Stimulated activated naive B cell treated with anti-CD40 and anti-IgM and Interleukin-4, amounts not matched to agents 10 μg/mL and 1 μg/mL and 100 μg/mL, for 72 hours (primary cell): ENCODE measurements at places on chromosomes 7 and 10.

GRCh38 chr7:105790996-105791395 is 85.4 kb downstream of the ATXN7L1 start:
- no peak for DNase-seq
- H3K27ac ChIP-seq: no peak overlapping the region
- H3K4me3 ChIP-seq: no peak overlapping the region
- peaks cover 5% of the 10 kb centered on the region for H3K27me3 ChIP-seq
- peaks cover 8% of the 10 kb centered on the region for H3K4me1 ChIP-seq

- peaks cover 15% of the 10 kb centered on the region for H3K4me1 ChIP-seq
- peak overlapping the region; percentile 89 for H3K4me3 ChIP-seq
- peak overlapping the region; percentile 99 for H3K27ac ChIP-seq
Observed at GRCh38 chr7:2354939-2355704, 495 bp downstream of the EIF3B start.

DNA sequence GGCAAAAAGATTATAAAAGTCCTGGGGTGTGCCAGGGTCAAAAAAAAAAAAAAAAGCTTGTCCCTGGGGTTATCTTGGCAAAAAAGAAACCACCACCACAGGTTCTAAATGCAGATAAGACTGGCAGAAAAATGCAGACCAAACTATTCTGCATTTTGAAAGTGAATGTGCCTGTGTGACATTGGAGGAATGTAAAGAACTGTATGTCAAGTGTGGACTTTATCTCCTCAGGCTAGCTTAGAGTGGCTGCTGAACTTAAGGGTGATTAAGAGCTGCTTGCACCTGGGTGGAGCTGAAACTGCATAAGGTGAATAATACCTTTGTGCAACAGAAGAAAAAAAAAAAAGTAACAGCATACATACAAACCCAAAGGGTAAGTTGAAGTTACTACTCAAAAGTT is 1.3 kb upstream of the NAPEPLD start:
- H3K27me3 ChIP-seq: no peaks in the 10 kb centered on the region
- peaks cover 4% of the 10 kb centered on the region for H3K36me3 ChIP-seq
- peaks cover 45% of the 10 kb centered on the region for H3K4me1 ChIP-seq
- DNase-seq: no peak
- peak overlapping the region; percentile 91 for H3K4me3 ChIP-seq

DNA sequence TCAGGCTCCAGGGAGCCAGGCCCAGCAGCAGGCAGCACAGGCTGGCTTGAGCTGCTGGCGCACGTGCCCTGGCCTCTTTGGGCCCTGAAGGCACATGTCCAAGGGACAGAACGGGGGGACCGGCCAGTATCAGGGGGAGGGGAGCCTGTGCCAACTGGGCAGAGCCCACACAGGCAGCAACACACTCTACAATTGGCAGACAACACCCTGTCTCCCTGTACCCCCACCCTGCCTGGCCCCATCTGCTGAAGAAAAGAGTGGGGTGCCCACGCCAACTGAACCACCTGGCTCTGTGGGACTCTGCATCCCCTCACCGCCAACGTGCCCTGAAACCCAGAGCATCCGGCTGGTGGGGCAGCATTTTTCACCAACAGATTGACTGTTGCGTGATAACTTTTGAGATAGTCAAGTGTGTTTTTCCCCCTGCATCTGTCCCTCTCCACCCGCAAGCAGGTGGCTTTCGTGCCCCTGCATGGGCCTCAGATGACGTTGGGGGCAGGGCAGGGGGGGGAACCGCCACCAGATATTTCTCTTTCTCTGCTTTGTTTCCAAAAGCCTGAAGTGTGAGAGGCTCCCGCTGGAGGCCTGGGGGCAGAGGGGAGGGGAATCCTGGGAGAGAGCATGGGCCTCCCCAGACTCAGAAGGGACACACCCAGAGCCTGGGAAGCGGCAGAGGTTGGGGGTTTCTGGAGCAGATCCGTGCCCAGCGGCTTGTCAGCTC is 21.8 kb downstream of the SLIT1 start:
- no peaks in the 10 kb centered on the region for H3K36me3 ChIP-seq
- no peaks in the 10 kb centered on the region for H3K4me1 ChIP-seq
- H3K27ac ChIP-seq: peak overlapping the region; percentile 20
- peaks cover 4% of the 10 kb centered on the region for H3K27me3 ChIP-seq
- no peak overlapping the region for H3K4me3 ChIP-seq
- no peak for DNase-seq

GRCh38 chr10:63286340-63286739 is 153.2 kb downstream of the NRBF2 start:
- H3K4me3 ChIP-seq: no peak overlapping the region
- peak overlapping the region; percentile 81 for H3K27ac ChIP-seq
- H3K36me3 ChIP-seq: peaks cover 5% of the 10 kb centered on the region
- H3K27me3 ChIP-seq: no peaks in the 10 kb centered on the region
- peaks cover 45% of the 10 kb centered on the region for H3K4me1 ChIP-seq

GRCh38 chr10:84634636-84635035 is 306.2 kb downstream of the CCSER2 start:
- no peaks in the 10 kb centered on the region for H3K4me1 ChIP-seq
- no peak overlapping the region for H3K27ac ChIP-seq
- no peaks in the 10 kb centered on the region for H3K27me3 ChIP-seq
- H3K36me3 ChIP-seq: no peaks in the 10 kb centered on the region

GRCh38 chr7:10815546-10815945 is 158.1 kb upstream of the PHF14 start:
- H3K36me3 ChIP-seq: no peaks in the 10 kb centered on the region
- no peak overlapping the region for H3K4me3 ChIP-seq
- no peaks in the 10 kb centered on the region for H3K4me1 ChIP-seq
- H3K27ac ChIP-seq: no peak overlapping the region
- no peaks in the 10 kb centered on the region for H3K27me3 ChIP-seq

DNA sequence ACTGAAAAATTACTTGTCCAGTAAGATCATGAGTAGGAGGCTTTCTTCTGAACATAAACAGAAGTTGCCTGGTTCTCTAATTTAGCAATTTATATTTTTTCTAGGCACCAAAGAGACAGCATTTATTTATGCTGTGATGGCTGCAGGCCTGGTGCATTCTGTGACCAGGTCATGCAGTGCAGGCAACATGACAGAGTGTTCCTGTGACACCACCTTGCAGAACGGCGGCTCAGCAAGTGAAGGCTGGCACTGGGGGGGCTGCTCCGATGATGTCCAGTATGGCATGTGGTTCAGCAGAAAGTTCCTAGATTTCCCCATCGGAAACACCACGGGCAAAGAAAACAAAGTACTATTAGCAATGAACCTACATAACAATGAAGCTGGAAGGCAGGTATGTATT is 2.8 kb downstream of the WNT16 start:
- H3K27ac ChIP-seq: no peak overlapping the region
- H3K4me1 ChIP-seq: peaks cover 35% of the 10 kb centered on the region

GRCh38 chr7:133859871-133860450 is 267.2 kb upstream of the LRGUK start:
- H3K27ac ChIP-seq: no peak overlapping the region
- no peaks in the 10 kb centered on the region for H3K27me3 ChIP-seq
- DNase-seq: no peak
- H3K4me3 ChIP-seq: no peak overlapping the region

DNA sequence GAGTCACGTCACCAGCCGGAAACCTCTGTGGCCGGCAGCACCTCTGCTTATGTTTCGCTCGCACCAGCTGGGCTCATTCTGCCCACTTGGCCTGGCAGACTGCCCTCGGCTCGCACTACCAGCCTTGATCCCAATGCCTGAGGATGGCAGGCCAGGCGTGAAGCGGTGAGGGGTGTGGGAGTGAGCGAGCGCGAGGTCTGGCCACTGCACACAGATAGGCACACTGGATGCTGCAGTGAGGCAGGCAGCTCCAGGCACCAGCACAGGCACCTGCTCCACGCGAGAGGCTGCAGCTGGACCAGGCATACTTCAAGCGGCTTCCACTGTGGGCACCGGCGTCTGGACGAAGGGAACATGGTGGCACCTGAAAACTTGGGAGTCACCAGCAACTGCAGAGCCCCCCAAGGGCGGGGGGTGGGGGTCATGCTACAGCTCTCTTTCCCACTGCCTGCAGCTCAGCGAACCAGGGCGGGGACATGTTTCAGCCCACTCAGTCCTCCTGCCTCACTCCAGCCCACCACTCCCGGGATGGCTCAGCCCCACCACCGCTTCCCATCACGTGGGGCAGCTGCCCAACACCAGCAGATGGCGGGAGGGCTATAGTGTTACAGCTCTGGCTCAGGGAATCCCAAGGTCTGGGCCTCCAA is 5.4 kb upstream of the DMTF1 start:
- no peak for DNase-seq
- no peaks in the 10 kb centered on the region for H3K36me3 ChIP-seq
- H3K4me1 ChIP-seq: peaks cover 8% of the 10 kb centered on the region
- H3K4me3 ChIP-seq: no peak overlapping the region
